Activated CD4-positive, alpha-beta T cell treated with anti-CD3 and anti-CD28 coated beads, Interleukin-2, amount 10 ng/mL, durations not matched to agents 24 days and 14 days (primary cell): ENCODE measurements at places on chromosomes 3 and 15. TPM values are rescaled to one million over a fixed set of nuclear protein-coding genes. Genes with fewer than 3 reads are reported as not detected.

Gene HTR3E
- total RNA-seq: not detected in 2 replicates

Gene CD80
- 12.5 and 13.0 TPM in 2 replicates for total RNA-seq

Gene ITIH4
- 3.5 and 3.6 TPM in 2 replicates for total RNA-seq

Gene RHCG
- total RNA-seq: not detected in 2 replicates

Gene NUP210
- 164 and 169 TPM in 2 replicates for total RNA-seq

Gene ZNF660
- 0.17 and 0.30 TPM in 2 replicates for total RNA-seq

Gene MESP2
- total RNA-seq: 0.24 TPM in 1 of 2 replicates, not detected in the other

Gene CELSR3
- total RNA-seq: 14.5 and 15.2 TPM in 2 replicates

Gene TARS3
- 11.5 and 13.2 TPM in 2 replicates for total RNA-seq

Gene GOLGA6B
- total RNA-seq: not detected in 2 replicates

Gene CYP1A1
- total RNA-seq: 0.31 and 0.42 TPM in 2 replicates

Gene EPHB1
- 1.6 and 2.3 TPM in 2 replicates for total RNA-seq

Gene MIX23
- 119 and 126 TPM in 2 replicates for total RNA-seq

Gene LIPH
- total RNA-seq: not detected in 2 replicates

Gene NRROS
- 38.2 and 39.0 TPM in 2 replicates for total RNA-seq
